ENCODE measurements at places on chromosomes 11 and 22. TPM values are rescaled to one million over a fixed set of nuclear protein-coding genes. Genes with fewer than 3 reads are reported as not detected.

DNA sequence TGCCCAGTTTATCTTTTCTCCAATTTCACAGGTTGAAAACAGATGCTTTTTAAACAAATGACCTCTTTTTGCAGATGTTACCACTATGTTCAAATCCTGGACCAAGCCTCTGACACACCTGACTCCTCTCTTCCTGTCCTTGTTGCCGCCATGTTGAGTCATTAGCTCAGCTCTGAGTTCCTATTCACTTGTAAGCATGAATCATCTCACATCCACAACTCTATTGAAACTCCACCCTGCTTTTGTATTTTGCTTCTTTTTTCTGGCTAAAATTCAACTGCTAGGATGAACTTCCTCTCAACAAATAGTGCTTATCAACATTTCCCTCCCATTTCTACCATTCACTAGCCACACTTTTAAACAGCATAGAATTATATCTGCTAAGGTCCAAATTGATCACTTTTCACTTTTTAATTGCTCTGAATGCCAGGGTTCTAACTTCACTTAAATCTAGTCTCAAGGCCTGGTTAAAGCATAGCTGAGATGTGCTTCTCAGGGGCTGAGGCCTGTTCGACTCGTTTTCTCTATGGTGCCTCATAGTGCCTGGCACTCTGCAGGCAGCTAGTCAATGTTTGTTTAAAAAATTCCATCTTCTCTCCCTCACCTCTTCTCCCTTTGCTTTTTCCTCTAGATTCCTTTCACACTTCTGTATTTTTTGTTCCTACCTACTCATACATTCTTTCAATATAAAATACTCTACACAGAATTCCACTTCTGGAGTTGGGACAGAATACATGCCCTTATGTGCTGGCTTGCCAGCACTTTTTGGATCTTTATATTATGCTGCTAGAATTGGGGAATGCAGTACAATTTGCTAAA lies 3.9 kb downstream of the JOSD1 start:
- peak; percentile 57 for DNase-seq

GRCh38 chr11:92410526-92410925 lies 185.9 kb downstream of the FAT3 start:
- DNase-seq: no peak

Gene PLEKHA7
- 12.8 TPM for polyA plus RNA-seq

DNA sequence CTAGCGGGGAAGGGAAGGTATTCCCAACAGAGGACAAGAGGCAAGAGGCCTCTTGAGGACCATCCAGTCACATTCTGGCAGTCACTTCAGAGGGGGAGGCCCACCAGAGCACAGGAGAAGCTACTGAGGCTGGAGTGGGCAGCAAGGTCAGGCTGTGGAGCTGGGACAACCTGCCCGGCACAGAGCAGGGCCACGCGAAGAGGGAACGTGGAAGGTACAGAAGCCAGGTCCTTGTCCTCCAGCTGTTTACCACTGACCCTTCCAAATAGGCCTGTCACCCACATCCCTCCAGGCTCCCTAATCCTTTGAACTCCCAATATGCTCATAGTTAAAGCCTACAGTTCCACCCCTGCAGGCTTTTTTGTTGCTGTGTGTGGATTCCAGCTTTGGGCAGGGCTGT lies 76.9 kb downstream of the IGLL1 start:
- no peak for DNase-seq

GRCh38 chr11:22626573-22627239 lies 1.1 kb upstream of the FANCF start:
- no peak for DNase-seq

GRCh38 chr11:60831143-60831500 lies 10.8 kb upstream of the CCDC86 start:
- peak; percentile 80 for DNase-seq

Gene GLB1L3
- polyA plus RNA-seq: not detected

GRCh38 chr11:30619767-30620166 lies 33.6 kb upstream of the MPPED2 start:
- DNase-seq: no peak

DNA sequence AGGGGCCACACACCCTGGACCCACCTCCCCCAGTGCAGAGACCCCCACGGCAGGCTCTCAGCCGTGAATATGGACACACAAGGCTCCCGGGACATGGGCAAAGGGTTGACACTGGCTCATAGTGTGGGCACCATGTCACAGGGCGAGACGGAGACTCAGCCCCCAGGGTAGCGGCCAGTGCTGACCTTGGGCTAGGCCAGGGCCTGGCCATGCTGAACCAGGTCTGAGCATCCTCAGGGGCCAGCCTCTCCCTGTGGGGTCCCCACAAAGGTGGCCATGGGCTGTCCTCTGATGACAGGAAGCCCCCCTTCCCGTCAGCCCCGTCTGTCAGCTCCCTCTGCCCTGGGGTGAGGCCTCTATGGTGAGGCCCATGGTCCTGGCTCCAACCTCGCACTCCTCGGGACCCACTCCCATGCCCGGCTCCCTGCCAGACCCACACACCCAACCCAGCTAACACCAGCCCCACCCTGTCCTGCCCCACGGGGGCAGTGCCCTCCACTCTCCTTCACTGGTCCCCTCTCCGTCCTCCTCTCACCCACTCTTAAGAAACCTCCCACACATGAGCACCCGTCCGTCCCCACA lies 19.0 kb upstream of the PRODH start:
- no peak for DNase-seq

Gene RAG1
- polyA plus RNA-seq: 0.18 TPM

- DNase-seq: peak; percentile 28
Measured at GRCh38 chr11:60838132-60838531, 3.8 kb upstream of the CCDC86 start.

DNA sequence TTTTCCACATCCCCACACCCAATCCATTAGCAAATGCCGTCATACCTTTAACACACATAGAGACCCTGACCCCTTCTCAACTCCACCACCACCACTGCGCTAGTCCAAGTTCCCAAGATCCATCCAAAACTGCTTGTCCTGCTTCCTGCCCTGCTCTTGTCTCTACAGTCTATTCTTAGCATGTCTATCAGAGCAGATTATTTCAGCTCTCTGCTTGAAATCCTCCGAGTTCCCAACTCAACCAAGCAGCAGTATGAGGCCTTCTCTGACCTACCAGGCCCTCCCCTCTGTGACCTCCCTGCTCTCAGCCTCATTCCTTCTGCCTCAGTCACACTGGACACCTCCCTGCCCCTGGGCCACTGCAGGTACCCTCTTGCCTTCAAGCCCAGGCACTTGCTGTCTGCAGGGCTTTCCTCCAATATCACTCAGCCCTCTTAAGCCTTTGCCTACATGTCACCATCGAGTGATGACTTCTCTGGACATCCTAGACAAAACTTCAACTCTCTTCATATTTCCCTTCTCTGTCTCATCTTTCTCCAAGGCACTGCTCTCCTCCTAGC lies 134.6 kb downstream of the SPATA19 start:
- no peak for DNase-seq

Gene MPEG1
- not detected for polyA plus RNA-seq

- DNase-seq: peak; percentile 32
Measured at GRCh38 chr22:43293655-43294392, 49.3 kb downstream of the SCUBE1 start.

DNA sequence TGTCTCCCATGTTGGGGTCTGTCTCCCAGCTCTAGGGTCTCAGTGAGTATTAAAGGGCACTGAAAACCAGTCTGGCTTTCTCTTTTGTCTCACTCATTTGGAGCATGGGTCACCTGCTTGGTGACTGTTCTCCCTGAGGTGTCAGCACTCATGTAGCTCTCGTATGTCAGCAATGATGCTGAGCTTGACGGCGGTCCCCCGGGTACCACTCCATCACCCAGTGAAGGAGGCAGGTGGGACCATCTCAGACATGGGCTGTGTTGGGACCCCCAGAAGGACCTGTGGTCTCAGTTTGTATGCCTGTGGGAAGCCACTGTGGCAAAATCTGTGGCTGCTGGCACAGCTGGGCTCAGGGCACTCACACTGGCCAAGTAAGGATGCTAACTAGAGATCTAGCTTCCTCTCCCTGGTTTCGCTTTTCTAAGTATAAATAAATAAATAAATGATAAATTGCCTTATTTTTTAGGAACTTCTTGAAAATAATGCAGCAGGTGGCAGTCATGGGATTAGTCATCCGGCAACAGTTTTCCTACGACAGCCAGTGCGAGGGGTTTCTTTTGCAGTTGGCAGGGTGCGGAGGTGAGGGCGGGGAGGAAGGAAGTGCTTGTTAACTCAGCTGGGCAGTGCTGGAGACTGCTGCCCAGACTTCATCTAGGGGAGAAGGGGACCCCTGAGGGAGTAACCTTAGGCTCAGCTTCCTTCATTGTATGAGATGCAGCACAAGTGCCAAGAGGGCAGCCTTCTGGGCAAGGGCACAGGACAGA lies 48.8 kb downstream of the OSBP2 start:
- no peak for DNase-seq

Gene TTC28
- polyA plus RNA-seq: 2.6 TPM

- no peak for DNase-seq
Measured at GRCh38 chr11:15507592-15507991, 392.9 kb downstream of the INSC start.

- DNase-seq: no peak
Measured at GRCh38 chr11:76190376-76190775, 15.9 kb downstream of the WNT11 start.

DNA sequence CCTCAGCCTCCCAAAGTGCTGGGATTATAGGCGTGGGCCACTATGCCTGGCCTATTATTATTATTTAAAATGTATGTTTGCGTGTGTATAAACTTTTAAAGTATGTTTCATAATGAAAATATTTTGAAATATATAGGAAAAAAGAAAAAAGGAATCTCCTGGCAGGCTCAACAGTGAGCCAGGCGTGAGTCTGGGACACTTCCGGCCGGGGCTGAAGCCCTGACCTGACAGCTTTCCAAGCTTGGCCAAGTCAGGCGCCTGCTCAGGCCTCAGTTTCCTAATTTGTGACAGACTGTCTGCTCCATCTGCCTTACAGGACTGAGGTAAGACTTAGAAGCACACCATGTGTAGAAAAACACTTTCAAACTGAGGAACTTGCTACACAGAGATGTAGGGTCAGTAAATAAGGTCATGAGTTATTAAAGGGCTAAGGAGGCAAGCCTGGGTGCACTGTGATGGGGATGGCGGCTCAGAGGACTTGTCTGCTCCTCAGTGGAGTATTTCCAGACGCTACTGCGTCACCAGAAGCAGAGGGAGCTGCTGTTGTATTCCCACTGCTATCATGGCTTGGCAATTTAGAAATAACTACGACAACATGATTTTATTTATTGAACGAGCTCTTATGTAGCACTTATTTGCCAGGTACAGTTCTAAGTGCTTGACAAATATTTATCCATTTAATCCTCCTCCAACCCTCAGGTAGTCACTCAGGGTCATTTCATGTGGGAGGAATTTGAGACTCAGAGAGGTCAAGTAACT lies 100.1 kb downstream of the PRR5L start:
- no peak for DNase-seq

DNA sequence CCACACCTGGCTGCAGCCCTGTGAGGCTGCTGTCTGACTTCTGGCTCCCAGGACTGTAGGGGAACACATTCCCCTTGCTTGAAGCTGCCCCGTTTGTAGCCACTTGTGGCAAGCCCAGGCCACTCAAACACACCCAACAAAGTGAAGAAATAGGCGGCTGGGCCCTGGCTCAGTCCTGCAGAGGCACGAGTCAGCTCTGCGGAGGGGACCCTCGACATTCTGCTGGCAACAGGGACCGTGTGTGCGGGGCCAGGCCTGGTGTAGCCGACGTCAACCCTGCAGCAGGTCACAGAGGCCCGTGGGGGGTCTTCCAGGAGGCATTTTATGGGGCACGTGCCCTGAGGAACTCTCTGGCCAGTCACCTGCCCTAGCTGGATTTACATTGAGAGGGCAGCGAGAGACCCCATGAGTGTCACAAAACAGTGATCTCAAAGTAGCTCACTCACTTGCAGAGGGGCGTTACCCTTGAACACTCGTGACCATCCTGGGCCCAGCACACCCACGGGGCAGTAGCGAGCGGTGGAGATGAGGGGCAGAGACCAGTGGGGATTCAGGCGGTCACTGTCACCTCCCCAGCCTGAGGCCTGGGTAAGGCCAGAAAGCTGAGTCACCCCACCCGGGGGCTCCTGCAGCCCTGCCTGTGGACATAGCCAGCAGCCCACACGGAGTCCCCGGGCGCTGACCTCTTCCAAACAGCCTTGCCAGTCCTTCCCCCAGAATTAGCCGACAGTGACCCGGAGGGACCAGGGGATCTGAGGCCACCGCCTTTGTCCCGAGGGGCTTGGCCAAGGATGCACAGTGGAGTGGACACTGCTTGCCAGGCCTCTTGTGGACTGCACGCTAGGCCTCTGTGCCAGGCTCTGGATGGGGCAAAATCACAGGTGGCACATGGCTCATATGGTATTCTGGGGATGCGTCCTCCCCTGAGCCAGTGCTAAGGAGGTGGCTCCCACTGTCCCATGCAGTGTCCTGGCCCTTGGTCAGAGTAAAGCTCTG lies 139.5 kb downstream of the CTTN start:
- DNase-seq: no peak

Gene MS4A8
- not detected for polyA plus RNA-seq

DNA sequence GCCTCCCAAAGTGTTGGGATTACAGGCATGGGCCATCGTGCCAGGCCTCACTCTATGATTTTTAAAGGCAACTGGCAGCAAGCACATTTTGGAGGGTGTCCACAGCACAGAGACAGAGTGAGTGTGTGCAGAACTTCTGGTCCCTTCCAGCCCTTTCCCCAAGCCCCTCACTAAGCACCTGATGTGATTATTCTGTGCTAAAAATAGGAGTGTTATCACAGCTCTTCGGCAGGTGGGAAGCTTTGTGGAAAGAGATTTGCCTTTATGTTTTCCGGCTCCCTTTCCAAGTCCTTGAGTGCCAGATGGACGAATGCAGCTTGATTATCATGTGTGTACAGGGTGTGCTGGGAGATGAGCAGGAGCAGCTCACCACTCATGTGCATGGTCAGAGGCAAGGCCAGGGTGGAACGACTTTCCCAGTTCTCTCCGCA lies 310.8 kb downstream of the DDX10 start:
- DNase-seq: no peak

- DNase-seq: peak; percentile 3
Measured at GRCh38 chr22:25564979-25565677, 653 bp downstream of the GRK3 start.

DNA sequence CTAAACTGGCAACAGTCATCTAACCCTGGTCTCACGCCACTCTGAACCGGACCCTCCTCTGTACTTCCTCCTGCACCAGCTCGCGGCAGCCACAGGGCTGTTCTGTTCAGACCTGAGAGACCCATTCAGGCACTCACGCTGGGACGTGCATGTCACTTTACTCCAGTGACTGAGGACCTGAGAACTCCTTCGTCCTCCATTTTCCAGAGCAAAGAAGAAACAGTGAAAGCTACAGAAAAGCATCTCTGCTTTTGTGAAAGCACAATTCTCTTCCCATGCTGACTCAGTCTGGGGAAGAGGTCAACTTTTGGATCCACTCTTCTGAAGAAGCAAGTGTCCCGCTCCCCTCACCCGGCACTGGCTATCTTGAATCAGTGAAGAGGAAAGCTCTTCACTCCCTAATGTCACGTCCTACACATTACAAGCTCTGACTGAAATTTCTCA lies 24.5 kb downstream of the PISD start:
- no peak for DNase-seq

Gene ABTB2
- 18.3 TPM for polyA plus RNA-seq
